Small intestine (tissue), 16 donors: ENCODE measurements at places on chromosomes 5 and 9. TPM values are rescaled to one million over a fixed set of nuclear protein-coding genes. Genes with fewer than 3 reads are reported as not detected.

DNA sequence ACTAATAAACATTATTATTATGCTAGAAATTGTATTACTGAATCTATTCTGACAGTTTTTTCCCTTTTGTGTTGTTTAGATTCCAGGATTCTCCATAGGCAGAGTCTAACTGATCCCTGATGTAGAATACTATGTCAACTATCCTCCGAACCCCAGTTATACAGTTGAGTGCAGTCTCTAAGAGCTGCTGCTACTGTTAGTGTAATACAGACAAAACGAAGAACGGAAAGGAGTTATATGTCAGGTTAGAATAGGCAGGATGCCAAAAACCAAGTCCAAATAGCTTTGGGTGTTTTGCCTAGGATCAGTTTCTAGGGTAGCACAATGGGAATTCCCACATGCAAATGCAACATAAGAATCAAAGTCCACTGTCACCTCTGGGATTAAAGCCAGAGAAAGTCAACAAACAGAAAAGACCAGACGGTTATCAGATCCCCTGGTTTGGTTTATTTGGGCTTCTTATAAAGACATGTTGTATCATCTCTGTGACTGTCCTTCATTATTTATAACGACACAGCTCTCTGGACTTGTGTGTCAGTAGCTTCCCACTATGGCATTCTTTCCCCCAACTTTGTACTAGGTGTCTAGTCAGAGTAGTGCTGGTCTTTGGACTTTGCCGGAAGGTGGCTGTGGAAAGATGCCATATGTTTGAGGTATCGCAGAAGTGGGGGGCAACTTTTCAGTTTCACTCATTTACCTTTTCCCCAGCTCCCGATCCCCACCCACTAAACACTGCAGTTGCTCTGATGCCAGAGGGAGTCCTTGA is 14.9 kb upstream of the TMEM38B start:
- no peak for DNase-seq
- H3K4me1 ChIP-seq = peaks cover 2% of the 10 kb centered on the region
- H3K36me3 ChIP-seq = no peaks in the 10 kb centered on the region

GRCh38 chr5:109312695-109313094 is 97.1 kb downstream of the PJA2 start:
- no peak overlapping the region for H3K27ac ChIP-seq
- H3K36me3 ChIP-seq = no peaks in the 10 kb centered on the region
- H3K4me3 ChIP-seq = no peak overlapping the region
- H3K27me3 ChIP-seq = no peaks in the 10 kb centered on the region
- DNase-seq = no peak

ERAP2 gene
- 43.3 TPM for polyA plus RNA-seq

- H3K27me3 ChIP-seq = no peaks in the 10 kb centered on the region
- H3K27ac ChIP-seq = peak overlapping the region; percentile 68
- DNase-seq = no peak
- peaks cover 4% of the 10 kb centered on the region for H3K36me3 ChIP-seq
Observed at GRCh38 chr5:149381261-149381985, 2.3 kb upstream of the IL17B start.

GRCh38 chr5:145531038-145531734 is 304.0 kb downstream of the PRELID2 start:
- H3K4me3 ChIP-seq = no peak overlapping the region
- no peaks in the 10 kb centered on the region for H3K4me1 ChIP-seq
- H3K27ac ChIP-seq = no peak overlapping the region
- no peaks in the 10 kb centered on the region for H3K27me3 ChIP-seq

- H3K4me1 ChIP-seq = no peaks in the 10 kb centered on the region
- H3K4me3 ChIP-seq = no peak overlapping the region
- no peak overlapping the region for H3K27ac ChIP-seq
- peak; percentile 15 for DNase-seq
- H3K36me3 ChIP-seq = no peaks in the 10 kb centered on the region
Observed at GRCh38 chr9:74770508-74771261, 117.0 kb downstream of the TRPM6 start.

TRIP13 gene
- polyA plus RNA-seq = 12.1 TPM

- peaks cover 13% of the 10 kb centered on the region for H3K4me1 ChIP-seq
- no peak for DNase-seq
- H3K27me3 ChIP-seq = no peaks in the 10 kb centered on the region
- H3K36me3 ChIP-seq = no peaks in the 10 kb centered on the region
Observed at GRCh38 chr5:142293486-142293885, 31.3 kb downstream of the SPRY4 start.

- H3K4me1 ChIP-seq = no peaks in the 10 kb centered on the region
- DNase-seq = no peak
- H3K27ac ChIP-seq = no peak overlapping the region
- no peak overlapping the region for H3K4me3 ChIP-seq
- no peaks in the 10 kb centered on the region for H3K36me3 ChIP-seq
Observed at GRCh38 chr9:121821326-121821725, 169.9 kb downstream of the DAB2IP start.

FRMPD1 gene
- polyA plus RNA-seq = not detected

DNA sequence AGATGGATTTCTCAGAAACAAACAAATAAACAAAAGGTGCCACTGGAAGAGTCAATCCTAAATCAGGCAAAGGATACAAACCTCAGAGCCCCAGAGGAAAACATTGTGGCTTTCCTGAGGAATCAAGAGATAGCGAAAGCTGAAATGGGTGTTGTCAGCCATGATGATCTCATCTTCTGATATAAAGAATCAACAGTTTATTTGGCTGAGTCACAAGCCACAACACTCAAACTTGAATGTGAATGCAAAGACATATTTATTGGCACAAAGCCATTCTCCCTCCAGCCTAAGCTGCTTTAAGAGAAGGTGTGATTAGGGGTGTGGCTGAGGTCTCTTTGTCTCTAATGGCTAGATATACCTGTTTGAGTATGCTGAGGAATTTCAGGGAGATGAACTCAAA is 73.3 kb upstream of the NREP start:
- H3K4me3 ChIP-seq = no peak overlapping the region
- no peak overlapping the region for H3K27ac ChIP-seq
- H3K27me3 ChIP-seq = no peaks in the 10 kb centered on the region
- no peak for DNase-seq
- H3K36me3 ChIP-seq = no peaks in the 10 kb centered on the region

FAM169A gene
- polyA plus RNA-seq = 0.73 TPM

GRCh38 chr5:68454766-68455165 is 239.2 kb downstream of the PIK3R1 start:
- H3K27me3 ChIP-seq = no peaks in the 10 kb centered on the region
- H3K4me3 ChIP-seq = no peak overlapping the region
- H3K27ac ChIP-seq = no peak overlapping the region
- H3K36me3 ChIP-seq = no peaks in the 10 kb centered on the region
- no peak for DNase-seq

IFNA13 gene
- polyA plus RNA-seq = not detected
